Effector memory CD8-positive, alpha-beta T cell (primary cell): ENCODE measurements at places on chromosomes 3 and 15.

GRCh38 chr15:100167884-100168375 lies 173.8 kb downstream of the ADAMTS17 start:
- no peak for DNase-seq

- DNase-seq: no peak
Measured at GRCh38 chr3:165643425-165643824, 193.8 kb downstream of the BCHE start.

GRCh38 chr3:111929484-111929883 lies 49.3 kb upstream of the ABHD10 start:
- DNase-seq: no peak

DNA sequence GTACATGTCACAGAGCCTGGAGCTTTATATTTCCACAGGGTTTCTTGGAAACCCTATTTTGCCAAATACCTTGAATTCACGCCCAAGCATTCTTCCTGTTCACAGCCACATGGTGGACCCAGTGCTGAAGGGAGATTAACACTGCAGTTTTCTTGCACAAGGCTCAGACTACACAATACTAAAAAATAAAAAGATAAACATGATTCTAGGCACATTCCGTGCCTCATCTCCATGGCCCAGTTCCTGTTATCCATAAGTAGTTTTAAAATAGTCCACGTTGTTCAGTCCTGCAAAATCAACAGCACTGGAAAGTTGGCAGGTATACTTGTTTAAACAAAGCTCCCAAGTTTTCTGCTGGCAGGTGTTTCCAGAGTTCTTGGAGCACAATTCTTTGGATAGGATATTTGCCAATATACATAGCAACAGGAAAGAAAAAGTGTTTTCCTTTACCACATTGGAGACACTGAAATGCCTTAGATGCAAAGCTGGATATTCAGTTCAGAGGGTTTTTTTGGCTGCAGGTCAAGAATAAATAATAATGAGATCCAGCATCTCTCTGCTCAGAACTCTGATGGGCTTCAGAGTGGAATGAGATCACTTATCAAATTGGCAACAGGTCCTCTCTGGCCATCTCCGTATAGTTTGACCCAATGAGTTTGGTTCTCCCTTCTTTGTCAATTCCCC lies 88.1 kb upstream of the TGFBR2 start:
- DNase-seq: no peak

GRCh38 chr3:160159341-160159740 lies 65.9 kb upstream of the C3orf80 start:
- DNase-seq: no peak
